ENCODE measurements at places on chromosomes 3 and 15. TPM values are rescaled to one million over a fixed set of nuclear protein-coding genes. Genes with fewer than 3 reads are reported as not detected.

DNA sequence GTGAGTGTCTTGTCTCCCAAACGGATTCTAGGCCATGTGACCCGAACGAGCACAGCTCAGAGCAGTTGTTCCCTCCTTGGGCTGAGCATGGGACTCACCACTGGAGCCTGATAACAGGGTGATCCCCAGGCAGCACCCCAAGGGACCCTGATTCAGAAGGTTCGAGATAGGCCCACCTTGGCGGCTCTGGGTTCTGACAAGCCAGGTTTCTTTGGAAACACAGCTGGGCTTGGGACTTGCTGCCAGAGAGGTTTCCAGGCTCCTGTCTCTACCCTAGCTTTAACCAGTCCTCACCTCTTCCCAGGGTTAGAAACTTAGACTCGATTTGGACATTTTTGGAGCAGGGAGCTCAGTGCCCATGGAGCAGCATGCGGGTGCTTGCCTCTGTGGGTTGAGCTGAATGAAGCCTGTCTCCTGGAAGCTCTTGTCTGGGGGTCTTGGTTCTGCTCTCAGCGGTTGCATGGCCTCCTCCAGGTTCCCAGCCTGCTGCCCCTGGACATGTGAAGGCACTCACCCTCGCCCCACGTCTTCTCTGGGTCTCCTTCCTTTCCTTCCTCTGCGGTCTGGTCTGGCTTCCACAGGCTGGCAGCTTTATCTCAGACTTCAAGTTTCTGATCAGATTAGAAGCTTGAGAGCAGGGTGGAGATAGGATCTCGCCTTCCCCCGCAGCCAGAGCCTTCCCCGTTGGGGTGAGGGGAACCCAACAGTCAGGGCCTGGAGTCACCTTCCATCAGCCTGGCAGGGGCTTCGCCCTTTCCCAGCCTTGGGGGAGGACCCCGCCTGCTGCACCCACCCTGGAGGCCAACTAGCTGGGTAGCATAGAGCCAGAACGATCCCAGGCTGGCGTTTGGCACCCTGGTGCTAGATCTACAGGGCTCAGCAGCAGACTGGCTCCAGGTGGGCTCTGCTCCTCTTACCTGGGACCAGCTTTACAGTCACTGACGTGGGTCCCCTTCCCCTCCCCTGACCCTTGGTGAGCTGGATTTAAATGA is 21.0 kb downstream of the PAQR5 start:
- no peak for DNase-seq

- DNase-seq, result no peak
These were observed 18.1 kb upstream of the PTPN23 start for GRCh38 chr3:47362701-47363100.

DNA sequence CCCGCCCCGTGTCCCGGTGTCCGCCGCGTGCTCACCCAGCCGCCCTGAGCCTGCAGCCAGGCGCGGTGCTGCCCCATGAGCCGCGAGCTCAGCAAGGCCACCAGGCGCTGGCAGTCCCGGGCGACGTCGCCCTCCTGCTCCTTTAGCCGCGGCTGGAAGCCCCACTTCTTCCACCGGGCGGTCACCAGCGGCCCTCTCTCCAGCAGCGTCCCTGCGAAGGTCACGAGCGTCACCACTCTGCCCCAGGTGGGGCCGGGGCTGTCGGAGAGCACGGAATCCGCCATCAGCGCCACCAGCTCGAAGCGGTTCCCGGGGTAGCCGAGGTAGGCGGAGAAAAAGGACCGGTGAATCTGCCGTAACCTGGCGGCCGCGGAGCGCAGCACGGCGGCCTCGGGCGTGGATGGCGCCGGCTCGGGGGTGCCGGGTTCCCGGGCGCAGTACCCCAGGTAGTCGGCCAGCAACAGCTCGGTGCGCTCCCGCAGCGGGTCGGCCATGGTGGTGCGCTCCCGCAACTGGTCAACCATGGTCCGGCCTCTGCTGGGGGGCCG is 298 bp downstream of the BCL2L10 start:
- peak; percentile 11 for DNase-seq

- no peak for DNase-seq
These were observed 115.2 kb downstream of the CLASP2 start for GRCh38 chr3:33602829-33603228.

- no peak for DNase-seq
These were observed 206.3 kb upstream of the PRICKLE2 start for GRCh38 chr3:64431526-64432091.

DNA sequence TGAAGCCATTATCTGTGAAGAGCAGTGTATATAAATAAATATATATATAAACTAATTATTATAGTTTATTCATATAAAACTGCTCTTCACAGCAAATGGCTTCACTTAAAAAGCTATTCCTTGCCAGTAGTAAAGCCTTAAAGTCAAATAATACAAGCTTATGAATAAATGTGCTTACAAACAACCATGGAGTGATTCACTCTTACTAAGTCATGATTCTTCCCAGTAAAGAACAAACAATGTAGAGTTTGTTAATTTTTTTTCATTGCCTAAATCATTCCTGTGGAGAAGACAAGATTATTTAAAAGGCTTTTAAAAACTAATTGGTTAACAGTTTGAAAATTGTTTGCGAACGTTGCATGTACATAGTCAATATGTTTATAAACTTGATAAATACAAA is 140.7 kb downstream of the PLCH1 start:
- DNase-seq, result no peak

DNA sequence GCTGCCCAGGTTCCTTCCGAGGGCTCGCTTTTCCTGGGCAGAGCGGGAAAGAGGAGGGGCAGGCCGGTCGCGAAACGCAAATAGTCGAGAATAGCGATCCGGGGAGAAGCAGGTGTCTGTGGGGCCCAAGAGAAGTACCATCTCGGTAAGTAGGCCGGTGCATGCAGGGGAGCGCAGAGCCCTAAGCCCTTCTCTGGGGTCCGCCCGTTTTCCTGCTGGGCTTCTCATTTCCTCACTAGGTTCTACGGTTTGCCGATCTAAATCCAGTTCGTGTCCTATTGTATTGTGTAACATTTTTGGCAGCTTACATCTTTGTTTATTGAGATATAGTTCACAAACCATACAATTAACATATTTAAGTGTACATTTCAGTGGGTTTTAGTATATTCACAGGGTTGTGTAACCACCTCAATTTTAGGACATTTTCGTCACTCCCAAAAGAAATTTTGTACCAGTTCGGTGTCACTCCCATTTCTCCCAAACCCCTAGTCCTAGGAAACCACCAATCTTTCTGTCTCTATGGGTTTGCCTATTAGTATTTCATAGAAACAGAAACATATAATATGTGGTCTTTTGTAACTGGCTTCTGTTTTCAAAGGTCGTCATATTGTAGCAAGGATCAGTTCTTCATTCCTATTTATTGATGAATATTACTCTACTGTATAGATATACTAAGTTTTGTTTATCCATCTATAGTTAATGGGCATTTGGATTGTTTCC is 6.8 kb upstream of the TRIM69 start:
- no peak for DNase-seq

GRCh38 chr3:159662549-159662948 is 326.1 kb upstream of the IL12A start:
- DNase-seq, result no peak

GRCh38 chr3:72663429-72663828 is 184.8 kb downstream of the SHQ1 start:
- DNase-seq, result no peak

DNA sequence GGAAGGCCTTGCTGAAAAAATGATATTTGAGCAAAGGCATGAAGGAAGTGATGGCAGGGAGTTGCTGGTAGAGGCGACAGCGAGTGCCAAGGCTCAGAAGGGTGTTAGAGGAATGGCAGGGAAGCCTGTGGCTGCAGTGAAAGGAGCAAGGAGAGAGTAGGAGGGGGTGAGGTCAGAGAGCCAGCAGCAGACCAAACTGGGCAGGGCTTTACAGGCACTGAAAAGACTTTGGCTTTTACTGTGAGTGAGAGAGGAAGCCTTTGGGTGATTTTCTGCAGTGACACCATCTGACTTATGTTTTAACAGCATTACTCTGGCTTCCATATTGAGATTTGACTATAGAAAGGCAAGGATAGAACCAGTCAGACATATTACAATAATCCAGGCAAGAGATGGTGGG is 11.4 kb downstream of the TICRR start:
- DNase-seq, result no peak

DNA sequence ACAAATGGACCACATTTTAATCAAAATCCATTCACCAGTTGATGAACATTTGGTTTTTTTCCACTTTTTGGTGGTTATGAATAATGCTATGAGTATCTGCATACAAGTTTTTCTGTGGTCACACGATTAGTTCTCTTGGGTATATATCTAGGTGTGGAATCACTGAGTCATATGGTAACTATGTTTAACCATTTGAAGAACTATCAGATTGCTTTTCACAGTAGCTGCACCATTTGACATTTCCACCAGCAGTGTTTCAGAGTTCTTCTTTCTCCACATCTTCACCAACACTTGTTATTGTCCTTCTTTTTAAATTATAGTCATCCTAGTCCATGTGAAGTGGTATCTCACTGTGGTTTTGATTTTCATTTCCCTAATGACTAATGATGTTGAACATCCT is 33.3 kb upstream of the ATG7 start:
- DNase-seq, result no peak

DNA sequence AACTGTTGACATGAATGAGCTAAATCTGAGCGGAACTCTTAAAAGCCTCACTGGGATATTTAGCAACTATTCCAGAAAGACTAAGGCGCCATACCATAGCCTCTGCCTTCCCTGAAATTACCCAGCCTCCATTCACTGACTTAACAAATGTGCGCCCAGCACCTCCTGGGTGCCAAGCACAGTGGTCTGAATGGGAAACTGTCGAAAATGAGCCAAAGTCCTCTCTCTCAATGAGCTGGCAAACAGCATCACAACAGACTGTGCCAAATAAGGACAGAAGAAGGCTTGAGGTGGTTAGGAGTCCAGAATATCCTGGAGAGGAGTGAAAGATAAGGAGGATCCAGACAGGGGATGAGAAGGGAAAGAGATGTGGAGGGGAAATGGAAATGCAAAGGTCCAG is 332.4 kb downstream of the MAGI1 start:
- DNase-seq, result no peak

DNA sequence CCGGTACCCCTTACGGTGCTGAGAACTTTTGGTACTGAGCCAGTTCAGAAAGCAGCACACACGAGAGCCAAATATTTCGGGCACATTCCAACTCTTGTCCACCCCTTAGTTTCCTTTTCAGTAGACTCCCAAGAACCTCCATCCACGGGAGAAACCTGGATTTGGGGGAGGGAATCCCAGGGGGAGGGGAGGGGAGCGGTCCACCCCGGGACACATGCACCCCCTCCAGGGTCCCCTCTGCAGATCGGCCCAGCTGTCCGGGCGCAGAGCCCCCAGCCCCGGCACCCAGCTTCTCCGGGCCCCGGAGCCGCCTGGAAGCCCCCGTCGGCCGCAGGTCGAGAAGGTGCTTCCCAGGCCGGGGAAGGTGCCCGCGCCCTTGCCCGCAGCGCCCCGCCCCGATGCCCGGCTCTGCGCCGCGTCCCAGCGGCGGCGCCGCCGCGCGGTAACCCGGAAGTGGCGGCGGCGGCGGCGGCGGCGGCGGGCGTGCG is 455 bp upstream of the ABHD17C start:
- DNase-seq, result no peak

DNA sequence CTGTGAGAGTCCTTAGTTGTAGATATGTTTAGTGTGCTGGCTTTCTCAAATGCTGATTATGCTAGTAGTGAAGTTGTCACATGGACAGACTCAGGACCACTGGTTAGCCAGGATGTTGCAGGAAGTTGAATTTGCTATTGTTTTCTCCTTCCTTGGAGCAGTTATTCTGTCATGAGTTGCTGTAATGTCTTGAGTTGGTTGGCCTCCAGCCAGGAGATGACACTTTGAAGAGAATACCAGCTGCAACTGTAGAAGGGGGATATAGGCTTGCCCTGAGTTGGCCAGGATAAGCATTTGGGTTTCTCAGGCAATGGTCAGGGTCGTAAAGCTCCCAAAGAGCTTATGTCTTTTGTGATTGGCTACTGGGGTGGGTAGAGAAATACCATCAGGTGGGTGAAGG is 206.7 kb downstream of the ZNF621 start:
- DNase-seq, result no peak

- DNase-seq, result no peak
These were observed 224.9 kb upstream of the ZNF717 start for GRCh38 chr3:76010252-76010651.

DNA sequence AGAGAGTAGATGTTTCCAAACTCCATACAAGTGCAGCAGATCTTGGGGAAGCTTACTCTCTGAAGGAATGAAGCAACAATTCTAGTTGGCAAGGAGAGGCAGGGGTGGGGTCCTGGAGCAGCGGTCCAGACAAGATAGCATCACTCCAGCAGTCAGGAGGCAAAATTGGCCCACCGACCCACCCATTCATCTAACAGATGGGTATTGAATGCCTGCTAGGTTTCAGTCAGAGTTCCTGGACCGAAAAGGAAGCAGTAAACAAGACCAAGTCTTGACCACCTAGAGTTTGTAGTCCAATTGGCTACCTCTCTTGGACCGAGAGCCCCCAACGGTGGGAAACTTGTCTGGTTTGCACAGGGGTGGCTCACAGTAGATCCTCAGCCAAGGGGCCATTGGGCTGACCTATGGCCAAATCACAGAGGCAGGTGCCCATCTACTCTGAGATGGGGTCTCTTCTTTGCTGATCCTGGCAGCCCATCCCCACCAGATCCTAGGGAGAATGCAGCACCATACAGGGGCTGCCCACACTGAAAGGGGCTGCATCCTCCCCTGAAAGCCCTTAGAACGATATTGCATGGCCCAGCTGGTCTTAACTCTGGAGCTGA is 74.3 kb downstream of the CORO2B start:
- no peak for DNase-seq

- DNase-seq, result no peak
These were observed 928.8 kb upstream of the ALCAM start for GRCh38 chr3:104437891-104438290.

DNA sequence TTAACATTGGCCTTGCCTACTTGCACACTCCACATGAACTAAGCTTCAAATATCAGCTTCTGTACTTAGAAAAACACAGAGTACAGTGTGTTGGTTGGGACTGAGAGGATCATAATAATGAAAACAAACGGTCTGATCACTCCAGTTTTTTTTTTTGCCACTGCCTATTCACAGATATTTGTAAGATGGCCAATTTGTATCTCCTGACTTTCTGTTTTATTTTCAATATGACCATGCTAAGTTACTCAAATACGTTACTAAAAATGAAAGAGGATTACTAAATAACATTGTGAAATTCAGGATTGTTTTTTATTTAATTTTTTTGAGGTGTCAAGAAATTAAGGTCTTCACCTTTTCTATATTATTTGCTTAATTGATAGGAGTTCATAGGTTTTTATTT is 595.1 kb downstream of the TUSC7 start:
- DNase-seq, result no peak

DNA sequence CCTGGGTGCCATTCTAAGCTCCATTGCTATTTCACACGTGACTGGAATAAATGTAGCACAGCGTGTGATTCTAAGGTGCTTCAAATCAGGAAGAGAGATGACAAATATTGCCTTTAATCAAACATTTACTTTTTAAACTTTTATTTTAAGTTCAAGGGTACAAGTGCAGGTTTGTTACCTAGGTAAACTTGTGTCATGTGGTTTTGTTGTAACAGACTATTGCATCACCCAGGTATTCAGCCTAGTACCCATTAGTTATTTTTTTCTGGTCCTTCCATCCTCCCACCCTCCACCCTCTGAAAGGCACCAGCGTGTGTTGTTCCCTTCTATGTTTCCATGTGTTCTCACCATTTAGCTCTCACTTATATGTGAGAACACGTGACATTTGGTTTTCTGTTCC is 510.8 kb downstream of the PLOD2 start:
- DNase-seq, result no peak

The MKRN2OS gene
- total RNA-seq, result not detected

The GATA2 gene
- 0.22 TPM for total RNA-seq

The TAGLN3 gene
- 1.1 TPM for total RNA-seq

The IL16 gene
- 111 TPM for total RNA-seq

The SPTBN5 gene
- 1.2 TPM for total RNA-seq

The TRPC1 gene
- 1.1 TPM for total RNA-seq

The RPN1 gene
- total RNA-seq, result 194 TPM

The SERINC4 gene
- 0.39 TPM for total RNA-seq

The CERS3 gene
- total RNA-seq, result 0.54 TPM

Data from activated T-helper 1 cell treated with anti-CD3 and anti-CD28 coated beads, Interleukin-12 subunit alpha, Interleukin-12 subunit beta, Interleukin-2, Interleukin-4 antibody, amounts not matched to agents 30 ng/mL and 10 ng/mL and 1 ng/mL, durations not matched to agents 14 hours and 24 hours and 36 hours (primary cell).